Psoas muscle (tissue), 8 donors: ENCODE measurements at places on chromosomes 2 and 18. TPM values are rescaled to one million over a fixed set of nuclear protein-coding genes. Genes with fewer than 3 reads are reported as not detected.

GRCh38 chr2:7709907-7710306 is 792.7 kb downstream of the RNF144A start:
- DNase-seq: no peak

DNA sequence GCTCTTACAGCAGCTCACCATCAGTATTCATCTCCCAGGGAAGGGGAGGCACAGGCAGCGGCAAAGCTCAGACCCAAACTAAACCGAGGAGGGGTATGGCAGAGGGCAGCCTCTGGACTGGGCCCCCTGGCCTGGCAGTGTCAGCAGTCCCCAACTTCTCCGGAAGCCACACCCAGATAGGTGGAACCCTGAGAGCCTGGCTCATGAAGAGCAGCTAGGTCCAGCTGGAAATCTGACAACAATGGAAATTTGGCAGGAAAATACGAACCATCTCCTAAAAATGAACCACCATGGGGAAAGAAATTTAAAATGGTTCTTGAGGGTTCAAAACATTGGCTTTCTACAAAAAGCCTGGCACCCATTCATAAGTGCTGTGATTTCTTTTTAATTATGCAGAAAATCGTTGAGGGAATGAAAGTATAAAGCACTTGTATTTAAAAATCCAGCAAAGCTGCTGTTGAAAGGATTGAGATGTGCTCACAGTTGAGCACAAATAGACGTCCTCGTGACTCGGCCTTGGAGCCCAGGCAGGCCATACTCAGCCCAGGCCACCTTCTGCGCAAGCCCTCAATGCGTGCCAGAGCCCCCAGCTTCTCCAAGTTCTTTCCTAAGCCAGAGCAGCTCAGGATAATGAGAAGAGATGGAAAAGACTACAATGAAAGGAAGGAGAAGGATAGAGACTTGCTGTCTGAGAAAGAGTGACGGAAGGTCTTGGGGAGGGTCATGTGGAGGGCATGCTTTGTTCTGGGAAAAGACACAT is 93.0 kb downstream of the COL6A3 start:
- DNase-seq: peak; percentile 80

UGT1A8 gene
- total RNA-seq: not detected

- DNase-seq: no peak
These were observed 286.8 kb downstream of the ARL6IP6 start for GRCh38 chr2:153005071-153005730.

- no peak for DNase-seq
These were observed 14.5 kb upstream of the ZBTB14 start for GRCh38 chr18:5309888-5310470.

CTAGE1 gene
- total RNA-seq: not detected

MAP3K19 gene
- not detected for total RNA-seq

DNA sequence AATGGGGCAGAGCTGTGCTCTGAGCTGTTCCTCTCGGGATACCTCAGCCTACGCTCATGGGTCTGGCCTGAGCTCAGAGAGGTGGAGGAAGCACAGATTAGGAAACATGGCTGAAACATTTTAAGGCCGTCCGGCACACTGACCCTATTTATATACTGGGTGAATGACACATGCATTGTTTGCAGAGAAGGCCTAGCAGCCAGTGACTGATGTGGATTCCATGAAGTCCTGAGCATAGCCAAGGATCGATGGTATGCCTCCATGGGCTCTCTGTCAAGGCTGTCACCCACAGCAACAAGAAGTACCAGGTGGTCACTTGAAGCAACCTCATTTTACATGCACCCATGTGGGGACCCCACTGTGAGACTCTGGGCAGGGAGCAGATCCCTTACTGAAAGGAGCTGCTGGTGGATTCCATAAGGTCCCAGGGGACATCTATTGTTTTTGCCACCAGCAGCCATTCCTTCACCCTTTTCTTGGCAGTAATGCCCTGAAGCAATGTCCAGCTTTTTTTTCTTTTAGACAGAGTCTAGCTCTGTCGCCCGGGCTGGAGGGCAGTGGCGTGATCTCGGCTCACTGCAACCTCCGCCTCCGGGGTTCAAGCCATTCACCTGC is 8.4 kb downstream of the PTMA start:
- DNase-seq: peak; percentile 51

TCF7L1 gene
- total RNA-seq: 13.3 TPM

DNA sequence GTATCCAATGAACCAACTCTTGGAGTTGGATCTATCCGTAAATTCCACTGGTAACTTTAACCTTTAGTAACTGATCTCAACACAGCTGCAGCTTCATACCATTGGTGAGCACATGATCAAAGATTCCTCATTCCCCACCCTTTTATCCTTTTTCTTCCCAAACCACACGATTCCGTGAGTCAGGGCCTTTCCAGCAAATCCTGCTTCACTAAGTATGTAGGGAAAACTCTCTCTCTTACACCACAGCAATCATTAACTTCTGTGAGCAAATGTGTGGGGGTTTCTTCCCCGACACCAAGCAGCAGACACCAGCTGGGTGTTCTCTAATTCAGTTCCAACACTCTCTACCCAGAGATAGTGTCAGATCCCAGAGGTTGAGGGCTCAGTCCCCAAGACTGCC is 23.5 kb downstream of the ELP2 start:
- DNase-seq: no peak

DNA sequence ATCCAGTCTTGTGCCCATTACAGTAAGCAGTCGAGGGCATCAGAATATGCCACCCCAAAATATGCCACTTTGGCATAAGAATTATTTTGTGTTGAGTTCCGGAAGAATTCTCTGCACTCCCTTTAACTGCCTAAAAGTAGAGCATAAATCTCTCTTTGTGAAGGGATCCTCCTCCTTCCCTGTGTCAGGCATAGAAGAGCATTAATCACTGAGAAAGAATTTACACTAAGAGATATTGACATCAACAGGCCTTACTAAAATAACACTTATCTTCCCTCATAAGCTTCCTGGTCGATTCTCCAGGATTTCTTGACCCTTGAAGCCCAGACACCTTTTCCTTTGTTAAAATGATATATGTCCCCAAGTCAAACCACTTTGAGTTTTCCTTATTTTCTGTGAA is 27.6 kb upstream of the KYNU start:
- DNase-seq: no peak

GRCh38 chr18:55322178-55322735 is 265.7 kb downstream of the TCF4 start:
- DNase-seq: peak; percentile 90

DNA sequence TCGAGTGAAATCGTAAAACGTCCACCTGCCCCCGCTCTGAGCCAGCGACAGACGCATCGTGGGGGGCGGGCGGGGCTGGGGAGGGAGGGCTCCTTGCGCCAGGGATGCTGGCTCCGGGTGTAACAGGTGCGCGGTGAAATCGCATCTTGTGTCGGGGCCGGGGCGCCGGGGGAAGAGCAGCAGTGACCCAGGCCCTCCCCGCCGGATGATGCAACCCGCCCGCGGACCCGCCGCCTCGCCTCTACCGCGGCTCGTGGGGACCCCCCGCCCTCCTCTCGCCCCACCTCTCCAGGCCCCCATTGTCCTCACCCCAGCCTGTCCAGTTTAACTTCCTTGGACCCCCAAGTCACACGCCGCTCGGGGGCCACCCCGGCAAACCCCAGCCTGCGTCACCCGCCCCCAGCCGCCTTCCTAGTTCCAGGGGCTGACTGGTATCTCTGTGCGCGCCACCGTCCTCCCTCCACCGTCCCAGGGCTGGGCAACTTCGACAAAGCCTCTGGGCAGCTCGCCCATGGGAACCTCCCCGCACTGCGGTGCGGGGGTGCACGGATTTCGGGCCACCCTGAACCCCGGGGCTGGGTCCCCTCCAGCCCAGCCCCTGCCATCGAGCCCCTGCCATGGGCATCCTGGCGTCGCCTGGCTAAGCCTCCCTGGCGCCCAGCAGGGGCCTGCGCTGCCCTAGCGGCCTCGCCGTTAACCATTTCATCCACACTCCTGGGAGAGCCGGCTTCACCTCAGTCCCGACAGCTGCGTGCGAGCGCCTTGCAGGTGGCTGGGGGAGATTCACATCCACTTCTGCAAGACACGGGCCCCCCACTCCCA is 799 bp upstream of the KIF1A start:
- peak; percentile 36 for DNase-seq

RAB27B gene
- total RNA-seq: 0.17 TPM

PLGLB2 gene
- total RNA-seq: not detected

GRCh38 chr2:38907743-38908562 is 18.3 kb downstream of the ARHGEF33 start:
- no peak for DNase-seq

DNA sequence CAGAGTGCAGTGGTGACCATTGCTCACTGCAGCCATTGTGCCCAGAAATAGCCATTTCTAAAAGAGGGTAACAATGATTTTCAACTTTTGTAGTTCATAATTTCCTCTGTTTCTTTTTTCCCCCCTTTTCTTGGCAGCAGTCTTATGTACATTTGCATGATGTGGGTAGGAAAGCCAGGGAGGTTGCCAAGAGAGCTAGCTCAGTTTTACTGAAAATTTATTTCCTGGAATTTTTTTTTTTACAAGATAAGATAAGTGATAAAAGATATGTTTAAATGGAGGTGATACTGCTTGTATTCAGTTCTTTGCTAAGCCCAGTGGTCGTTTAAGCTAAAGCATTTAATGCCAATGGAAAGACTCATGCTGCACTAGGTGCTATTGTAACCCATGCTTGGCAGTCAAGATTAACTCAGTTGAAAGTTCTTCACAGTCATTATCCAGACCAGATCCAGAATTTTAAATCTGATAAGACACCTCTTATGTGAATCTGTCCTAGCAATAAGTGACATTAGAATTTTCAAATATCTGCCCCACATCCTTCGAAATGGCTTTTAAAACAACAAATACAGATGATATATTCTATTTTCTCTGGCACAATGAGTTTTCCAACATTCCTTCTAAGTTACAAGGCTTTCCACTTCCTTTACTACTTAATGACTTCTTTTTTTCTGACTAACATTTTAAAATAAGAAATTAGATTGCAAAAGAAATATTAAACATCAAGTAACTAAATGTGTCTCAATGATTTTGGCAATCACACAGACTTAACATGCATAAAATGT is 4.4 kb upstream of the ATP8B1 start:
- no peak for DNase-seq

ANKRD62 gene
- not detected for total RNA-seq

DNA sequence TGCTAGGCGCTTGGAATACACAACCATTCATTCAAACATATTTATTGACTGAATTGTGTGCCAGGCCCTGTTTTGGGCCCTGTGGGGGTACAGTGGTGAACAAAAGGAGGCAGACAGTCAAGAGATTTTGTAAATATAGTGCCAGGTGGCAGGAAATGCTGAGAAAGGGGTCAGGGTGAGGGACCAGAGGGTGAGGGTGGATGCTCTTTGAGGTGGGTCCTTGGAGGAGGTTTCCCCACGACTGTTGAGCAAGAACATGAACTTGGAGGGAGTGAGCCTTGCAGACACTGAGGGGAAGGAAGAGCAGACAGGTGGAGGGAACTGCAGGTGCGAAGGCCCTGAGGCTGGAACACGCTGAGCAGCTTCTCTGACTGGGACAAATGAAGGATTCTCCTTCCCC is 40.7 kb downstream of the ODC1 start:
- no peak for DNase-seq

DNA sequence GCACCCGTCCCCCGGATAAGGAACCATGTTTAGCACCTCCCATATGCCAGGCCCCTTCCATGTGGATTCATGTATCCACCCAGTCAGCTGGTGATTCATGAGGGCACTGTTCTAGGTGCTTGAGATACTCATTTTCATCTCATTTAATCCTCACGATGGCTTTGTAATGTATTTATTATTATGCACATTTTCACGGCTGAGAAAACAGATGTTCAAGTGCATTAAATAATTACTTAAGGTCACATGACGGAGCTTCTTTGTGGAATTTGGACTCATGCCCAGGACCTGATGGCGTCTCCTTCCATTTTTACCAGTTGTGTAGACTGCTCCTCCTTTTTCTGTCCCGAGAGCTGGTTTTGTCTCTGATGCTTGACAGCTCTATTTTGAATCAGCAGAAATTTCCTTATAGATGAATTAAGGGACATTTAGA is 72.2 kb upstream of the RBM44 start:
- no peak for DNase-seq

DNA sequence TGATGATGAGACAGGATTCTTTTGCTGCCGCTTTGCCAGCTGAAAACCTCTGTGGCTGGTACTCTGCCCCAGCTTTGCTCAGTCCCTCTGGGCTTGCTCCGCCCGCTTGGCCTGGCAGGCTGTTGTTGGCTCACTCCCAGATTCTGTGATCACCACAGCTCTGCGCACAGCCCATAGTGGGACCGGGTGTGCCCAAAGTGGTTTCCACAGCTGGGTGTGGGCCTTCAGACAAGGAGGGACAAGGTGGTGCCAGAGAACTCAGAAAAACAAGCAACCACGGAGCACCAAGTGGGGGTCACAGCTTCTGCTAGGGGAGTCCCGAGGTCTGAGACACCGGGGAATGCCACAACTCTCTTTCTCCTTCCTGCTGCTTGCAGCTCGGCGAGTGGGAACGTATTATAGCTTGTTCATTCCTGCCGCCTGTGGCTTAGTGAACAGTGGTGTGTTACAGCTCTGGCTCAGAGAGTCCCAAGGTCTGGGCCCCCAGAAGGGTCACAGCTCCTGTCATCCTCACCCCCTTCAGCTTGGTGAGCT is 9.2 kb upstream of the KYNU start:
- peak; percentile 69 for DNase-seq

RBKS gene
- 4.4 TPM for total RNA-seq

- no peak for DNase-seq
These were observed 14.4 kb upstream of the SP140L start for GRCh38 chr2:230312638-230313037.

- no peak for DNase-seq
These were observed 42.5 kb downstream of the FER1L5 start for GRCh38 chr2:96684883-96685576.

KCNG2 gene
- 0.20 TPM for total RNA-seq

DNA sequence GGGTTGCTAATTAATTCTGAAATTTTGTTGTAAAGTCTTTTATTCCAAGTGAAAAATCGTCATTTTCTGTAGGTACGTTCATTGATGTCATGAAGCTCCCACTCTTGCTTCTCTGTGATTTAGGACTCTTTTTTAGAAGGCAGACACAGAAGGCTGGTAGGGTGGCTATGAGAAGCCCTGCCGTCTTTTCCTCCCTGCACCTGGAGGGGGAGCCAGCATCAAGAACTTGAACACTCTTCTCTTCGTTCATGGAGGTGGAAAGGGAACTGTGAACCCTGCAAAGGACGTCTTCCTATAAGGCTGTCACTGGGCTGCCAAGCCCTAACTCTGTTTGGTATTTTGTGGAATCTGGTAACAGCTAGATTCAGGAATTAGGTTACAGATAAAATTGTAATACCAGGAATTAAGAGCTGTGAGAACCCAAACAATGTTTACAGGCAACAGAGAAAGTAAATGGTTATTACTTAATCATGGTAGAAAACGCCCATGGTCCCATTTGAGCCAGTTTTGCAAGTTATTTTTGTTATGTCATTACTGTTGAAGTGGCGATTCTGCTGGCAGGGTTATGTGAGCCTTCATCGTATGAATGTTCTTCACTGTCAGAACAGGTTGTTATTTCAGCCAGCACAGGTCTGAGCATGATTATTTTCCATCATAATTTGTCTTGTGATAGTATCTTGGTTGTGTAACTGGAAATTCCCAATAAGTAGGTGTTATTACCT is 112.2 kb downstream of the OSBPL6 start:
- DNase-seq: no peak

DNA sequence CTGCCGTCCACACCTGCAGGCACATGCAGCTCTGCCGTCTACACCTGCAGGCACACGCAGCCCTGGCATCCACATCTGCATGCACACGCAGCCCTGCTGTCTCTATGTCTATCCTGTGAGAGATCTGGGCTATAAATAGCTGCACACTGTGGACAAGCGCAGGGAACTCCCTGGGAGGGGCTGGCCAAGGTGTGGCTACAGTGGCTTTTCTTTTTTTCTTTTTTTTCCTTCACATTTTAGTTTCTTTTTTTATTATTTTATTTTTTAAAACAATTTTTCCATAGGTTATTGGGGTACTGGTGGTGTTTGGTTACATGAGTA is 42.0 kb downstream of the TMEM182 start:
- peak; percentile 56 for DNase-seq
